ENCODE measurements at places on chromosomes 12 and 14.

GRCh38 chr12:55657212-55657611, 20.5 kb downstream of the OR10P1 start:
- DNase-seq = no peak

- no peak for DNase-seq
These were observed 249.9 kb downstream of the DAD1 start for GRCh38 chr14:22338917-22339715.

GRCh38 chr12:203462-204260, 10.3 kb downstream of the SLC6A12 start:
- no peak for DNase-seq

- no peak for DNase-seq
These were observed 394.0 kb upstream of the SYT1 start for GRCh38 chr12:78470354-78471195.

DNA sequence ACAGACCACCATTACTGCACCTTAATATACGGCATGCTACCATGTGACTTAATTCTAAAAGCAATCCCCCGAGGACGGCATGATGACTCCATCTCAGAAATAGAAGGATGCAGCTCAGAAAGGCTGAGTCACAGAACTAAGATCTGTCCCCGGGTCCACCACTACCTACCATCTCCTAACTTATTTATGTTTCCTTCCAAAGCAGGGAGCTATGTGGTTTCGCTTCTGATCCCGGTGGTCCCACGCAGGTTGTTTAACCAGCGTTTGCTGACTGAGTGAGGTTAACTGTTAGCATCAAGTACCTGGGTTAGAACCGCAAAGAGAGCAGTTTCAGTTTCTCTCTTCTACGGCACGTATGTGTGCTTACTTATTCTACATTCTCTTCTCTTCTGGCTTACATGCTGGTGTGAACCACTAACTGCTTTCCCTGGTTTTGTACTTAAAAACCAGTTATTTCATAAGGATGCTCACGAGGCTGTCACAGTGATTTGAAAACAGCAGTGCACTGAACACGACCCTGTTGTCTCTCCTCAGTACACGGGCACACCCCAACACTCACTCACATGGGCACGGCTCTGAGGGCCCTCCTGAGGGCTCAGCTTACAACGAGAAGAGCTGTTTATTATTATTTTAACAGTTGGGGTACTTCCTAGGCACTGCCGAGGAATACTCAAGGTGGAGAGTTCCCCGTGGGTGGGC, 66.7 kb downstream of the CCDC88C start:
- DNase-seq = no peak

- no peak for DNase-seq
These were observed 146.1 kb upstream of the NCOR2 start for GRCh38 chr12:124713436-124714082.

GRCh38 chr12:30417697-30418231, 277.9 kb downstream of the IPO8 start:
- no peak for DNase-seq

- no peak for DNase-seq
These were observed 12.5 kb downstream of the SYT10 start for GRCh38 chr12:33427071-33427470.

DNA sequence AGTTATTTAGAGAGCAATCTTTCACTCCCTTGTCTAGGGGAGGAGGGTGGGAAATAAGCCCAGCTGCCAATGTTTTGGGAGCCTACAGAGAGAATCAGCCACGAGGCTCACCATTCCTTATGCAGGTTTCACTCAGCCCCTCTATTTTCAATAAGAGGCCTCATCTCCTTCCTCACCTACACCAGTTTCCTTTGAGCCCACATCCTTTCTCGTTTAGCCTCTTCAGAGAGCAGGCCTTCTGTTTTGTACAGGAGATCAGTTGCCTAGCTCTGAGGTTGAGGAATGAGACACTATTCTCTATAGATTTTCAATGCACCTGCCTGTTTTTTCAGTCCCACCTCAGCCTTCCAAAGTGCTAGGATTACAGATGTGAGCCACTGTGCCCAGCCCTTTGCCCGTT, 17.9 kb downstream of the SNAPC1 start:
- DNase-seq = no peak

- DNase-seq = no peak
These were observed 38.2 kb upstream of the FBLN5 start for GRCh38 chr14:91985521-91986255.

- DNase-seq = no peak
These were observed 324.6 kb upstream of the DIO3 start for GRCh38 chr14:101236496-101237251.

DNA sequence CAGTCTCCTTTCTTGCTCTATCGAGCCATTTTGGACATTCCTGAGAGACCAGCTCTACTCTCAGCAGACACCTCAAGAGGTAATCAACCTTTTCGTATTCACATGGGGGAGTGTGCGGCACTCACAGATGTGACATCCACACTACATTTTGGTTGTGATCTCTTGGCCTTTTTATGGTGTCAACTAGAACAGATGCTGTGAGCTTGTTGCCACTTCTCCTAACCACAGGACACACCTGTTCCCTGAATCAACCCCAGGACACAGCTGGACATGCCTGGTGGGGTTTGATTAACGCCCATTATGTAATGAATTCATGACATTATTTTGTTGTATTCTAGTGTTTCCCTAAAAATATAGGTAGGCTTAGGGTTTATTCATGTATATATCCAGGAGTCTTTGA, 1143.6 kb downstream of the TMEM121 start:
- DNase-seq = no peak

DNA sequence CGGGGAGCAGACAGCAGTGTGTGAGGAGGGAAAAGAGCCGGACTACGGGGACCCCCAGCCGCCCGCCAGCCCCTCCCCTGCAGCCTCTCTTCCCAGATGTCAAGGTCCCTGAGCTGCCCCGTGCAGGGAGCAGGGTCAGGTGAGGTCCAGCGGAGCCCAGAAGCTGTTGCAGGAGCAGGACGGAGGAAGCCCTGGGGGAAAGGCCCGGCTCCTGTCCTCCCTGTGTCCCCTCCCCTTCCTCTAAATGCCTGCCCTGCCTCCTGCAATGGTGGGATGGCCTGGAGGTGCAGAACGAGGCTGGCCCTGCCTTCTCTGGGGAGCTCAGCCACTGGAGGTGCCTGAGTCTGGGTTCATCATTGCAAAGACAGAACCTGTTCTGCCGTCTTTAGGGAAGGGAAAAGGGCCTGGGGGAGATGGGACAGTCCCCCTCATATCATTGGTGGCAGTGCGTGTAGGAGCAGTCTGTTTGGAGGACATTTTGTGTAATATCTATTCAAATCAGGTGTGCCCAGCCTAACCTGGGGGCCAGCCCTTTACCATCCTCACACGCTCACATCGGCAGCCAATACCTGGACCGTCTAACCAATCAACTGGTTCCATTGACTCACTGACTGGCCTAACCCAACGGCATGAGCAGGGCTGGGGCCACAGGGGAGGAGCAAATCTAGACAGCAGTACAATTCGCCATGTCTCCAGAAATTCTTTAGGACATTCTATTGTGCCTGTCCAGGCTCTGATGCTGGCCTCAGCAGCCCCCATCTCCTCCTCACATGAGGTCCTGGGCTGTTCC, 364.1 kb upstream of the SFSWAP start:
- DNase-seq = no peak

- no peak for DNase-seq
These were observed 110.0 kb downstream of the ETV6 start for GRCh38 chr12:11759494-11759878.

DNA sequence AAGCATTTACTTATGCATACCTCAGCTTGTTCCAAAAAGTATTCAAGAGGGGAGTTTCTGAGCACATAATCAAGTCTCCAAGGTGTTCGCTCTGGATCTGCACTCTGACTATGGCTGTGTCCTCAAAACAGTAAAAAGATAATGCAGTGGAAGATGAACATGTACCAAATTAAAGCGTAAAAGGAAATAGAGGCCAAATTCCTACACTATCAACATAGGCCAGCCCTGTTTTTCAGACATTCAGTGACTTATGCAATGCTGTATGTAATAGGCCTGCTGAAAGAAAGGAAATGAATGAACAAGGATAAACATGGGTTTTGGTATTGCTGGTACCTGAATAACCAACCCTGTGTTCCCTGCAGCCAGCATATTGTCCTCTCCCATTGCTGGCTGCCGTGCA, 115.7 kb downstream of the SAMD4A start:
- no peak for DNase-seq

DNA sequence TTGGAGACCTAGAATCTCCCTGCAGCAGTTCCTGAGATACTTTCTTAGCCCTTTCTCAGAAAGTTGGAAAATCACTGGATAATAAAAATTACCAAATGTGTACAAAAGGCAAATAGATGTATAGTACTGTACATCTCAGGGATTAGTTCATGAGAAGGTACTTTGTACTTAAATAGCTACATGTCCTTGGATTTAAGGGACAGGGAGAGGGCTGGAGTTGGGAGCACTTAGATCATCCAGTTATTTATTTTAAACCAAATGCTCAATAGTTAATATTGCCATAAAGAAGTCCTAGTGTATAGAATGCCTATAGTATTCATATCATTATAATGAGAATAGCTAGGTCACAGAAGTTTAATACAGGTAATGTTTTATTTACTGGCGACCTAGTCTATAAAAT, 13.4 kb downstream of the CDKN3 start:
- DNase-seq = no peak

DNA sequence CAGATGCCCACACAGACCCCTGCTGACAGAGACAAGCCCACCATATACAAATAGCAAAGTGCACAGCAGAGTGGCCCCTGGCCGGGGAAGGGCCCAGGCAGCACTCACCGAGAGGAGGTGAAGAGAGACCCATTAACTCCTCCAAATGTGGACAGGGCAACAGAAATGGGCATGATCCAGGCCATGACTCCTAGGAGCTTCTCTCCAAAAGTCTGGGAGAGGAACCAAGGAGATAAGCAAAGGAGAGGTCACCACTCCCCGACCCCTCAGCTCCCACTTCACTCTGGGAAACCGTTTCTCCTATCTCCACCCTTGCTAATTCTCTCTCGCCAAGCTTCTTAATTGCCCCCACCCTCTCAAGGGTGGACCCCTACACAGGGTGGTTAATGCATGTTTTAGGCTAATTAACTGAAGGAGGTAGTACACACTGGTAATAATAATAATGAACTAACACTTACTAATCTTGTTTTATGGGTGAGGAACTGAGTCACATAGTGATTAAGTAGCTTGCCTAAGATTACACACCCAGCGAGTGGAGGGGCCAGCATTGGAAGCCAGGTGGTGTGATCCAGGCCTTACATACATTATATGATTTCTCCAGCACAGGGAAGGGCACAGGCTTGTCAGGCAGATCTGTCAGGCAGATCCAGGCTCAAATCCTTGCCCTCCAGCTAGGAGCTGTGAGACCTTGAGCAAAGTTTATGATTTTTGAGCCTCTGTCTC, 18.9 kb upstream of the CEBPE start:
- DNase-seq = no peak

- DNase-seq = no peak
These were observed 57.9 kb upstream of the DCN start for GRCh38 chr12:91240386-91241095.

- no peak for DNase-seq
These were observed 491.7 kb upstream of the LMO3 start for GRCh38 chr12:17097674-17098073.

DNA sequence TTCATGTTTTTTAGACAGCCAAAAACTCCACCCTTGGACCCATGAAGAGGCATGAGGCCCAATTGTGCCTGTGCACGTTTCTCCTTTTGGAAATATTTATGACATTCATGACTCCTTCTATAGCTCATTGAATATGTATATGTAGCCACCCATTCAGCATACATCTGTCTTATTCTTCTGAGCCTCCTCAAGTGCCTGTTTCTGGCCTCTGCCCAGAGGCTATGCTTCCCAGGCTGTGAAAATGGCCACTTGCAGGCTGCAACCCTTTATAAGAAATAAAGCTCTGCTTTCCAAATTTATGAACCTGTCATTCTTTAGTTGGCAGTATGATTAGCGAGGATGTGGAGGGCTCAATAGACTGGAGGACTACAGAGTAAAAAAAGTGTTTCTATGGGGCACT, 35.3 kb downstream of the TSPAN19 start:
- no peak for DNase-seq

DNA sequence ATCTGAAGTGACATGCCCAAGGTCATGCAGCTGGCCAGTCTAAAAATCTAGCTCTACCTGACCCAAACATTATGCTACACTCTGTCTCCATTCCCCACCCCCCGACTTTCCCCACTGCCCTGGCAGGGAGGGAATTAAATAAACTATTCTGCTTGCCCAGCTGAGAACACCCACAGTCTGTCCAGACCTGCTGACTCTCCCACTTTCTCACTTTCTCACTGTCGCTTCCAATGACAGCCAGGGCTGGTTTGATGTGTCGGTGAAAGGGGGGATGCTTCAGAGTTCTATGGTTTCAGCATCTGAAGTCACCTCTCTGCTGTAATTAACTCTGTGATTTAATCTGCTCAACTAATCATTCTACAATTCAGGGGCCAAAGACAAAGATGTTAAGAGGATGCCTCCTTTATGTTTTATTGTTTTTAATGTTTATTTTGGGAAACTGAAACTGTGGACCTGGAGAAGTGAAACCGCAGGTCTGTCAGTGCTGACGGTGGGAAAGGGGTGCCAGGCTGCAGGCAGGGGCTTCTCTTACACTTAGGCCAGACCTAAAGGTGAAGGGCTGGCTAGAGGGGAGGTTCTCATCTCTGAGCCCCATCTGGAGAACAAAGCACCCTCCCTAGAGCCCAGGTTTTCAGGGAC, 8.1 kb upstream of the MSI1 start:
- DNase-seq = no peak

DNA sequence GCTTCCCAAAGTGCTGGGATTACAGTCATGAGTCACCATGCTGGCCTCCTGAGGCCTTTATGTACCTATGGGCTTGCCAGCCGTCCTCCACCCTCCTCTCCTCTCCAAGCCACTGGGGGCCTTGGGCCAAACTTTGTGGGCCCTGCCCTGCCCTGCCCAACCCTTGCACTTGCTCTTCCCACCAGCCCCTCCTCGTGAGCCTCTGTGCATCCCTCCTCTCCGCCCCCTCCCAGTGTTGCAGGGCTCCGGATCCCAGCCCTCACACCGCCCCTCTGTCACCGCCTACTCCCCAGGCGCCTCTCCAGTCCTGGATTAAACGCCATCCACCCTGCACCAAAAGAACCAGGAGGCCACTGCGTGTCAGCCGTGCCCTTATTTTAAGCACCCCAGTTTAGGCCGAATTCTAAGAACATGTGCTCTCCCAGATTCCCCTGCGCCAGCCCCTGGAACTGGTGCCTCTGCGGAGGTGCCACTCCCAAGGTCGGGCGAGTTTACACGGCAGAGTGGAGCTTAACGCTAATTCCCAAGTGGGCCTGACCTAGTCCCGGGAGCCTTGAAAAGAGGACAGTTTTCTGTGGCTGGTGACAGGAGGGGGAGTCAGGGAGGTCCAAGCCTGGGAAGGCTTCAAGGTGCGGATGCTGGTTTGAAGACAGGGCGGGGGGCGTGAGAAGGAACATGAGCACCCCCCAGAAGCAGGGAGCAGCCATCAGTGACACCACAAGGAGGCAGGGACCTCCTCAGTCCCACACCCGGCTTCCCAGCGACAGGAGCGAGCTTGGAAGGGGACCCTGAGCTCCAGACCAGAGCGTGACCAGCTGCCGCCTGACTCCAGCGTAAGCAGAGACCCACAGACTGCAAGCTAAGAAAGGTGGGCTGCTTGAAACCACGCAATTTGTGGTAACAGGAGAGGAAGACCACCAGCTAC, 21.2 kb upstream of the CDCA4 start:
- no peak for DNase-seq

GRCh38 chr14:24092505-24093206, 1.5 kb upstream of the PCK2 start:
- DNase-seq = no peak

Measured in NCI-H1930 (cell line).